SJSA1 (cell line): ENCODE measurements at places on chromosomes 4 and X. TPM values are rescaled to one million over a fixed set of nuclear protein-coding genes. Genes with fewer than 3 reads are reported as not detected.

DNA sequence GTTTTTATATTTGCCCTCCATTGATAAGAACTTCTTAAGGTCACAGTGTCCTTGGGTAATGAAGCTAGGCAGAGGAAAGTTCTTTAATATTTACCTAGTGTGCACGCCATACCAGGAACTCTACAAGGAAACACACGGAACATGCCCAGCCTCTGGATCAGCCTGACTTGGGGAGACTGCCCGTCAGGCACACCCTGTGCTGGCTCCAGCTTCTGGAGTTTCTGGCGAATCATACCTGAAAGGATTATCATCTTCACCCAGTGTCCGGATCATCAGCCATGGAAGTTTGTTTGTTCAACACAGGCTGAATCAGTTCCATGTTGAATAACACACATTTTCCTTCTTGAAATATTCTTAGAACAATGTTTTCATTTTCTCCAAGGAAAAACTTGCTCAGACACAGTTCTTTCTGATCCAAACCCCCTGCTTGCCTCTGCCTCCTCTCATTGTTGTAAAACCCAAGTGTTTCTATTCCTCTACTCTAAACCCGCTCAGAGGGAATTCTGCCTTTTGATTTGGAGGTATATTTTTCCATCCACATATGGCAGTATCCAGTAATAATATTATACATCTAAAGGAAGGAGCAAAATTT is 176.7 kb downstream of the SHROOM3 start:
- peaks cover 51% of the 10 kb centered on the region for H3K4me1 ChIP-seq
- no peaks in the 10 kb centered on the region for H3K27me3 ChIP-seq
- H3K27ac ChIP-seq: peak overlapping the region; percentile 72
- DNase-seq: no peak
- no peak overlapping the region for H3K4me3 ChIP-seq
- no peaks in the 10 kb centered on the region for H3K36me3 ChIP-seq

- DNase-seq: peak; percentile 42
- H3K27me3 ChIP-seq: no peaks in the 10 kb centered on the region
- no peak overlapping the region for H3K27ac ChIP-seq
- no peaks in the 10 kb centered on the region for H3K36me3 ChIP-seq
Measured at GRCh38 chrX:119004920-119005524, 30.6 kb downstream of the LONRF3 start.

DNA sequence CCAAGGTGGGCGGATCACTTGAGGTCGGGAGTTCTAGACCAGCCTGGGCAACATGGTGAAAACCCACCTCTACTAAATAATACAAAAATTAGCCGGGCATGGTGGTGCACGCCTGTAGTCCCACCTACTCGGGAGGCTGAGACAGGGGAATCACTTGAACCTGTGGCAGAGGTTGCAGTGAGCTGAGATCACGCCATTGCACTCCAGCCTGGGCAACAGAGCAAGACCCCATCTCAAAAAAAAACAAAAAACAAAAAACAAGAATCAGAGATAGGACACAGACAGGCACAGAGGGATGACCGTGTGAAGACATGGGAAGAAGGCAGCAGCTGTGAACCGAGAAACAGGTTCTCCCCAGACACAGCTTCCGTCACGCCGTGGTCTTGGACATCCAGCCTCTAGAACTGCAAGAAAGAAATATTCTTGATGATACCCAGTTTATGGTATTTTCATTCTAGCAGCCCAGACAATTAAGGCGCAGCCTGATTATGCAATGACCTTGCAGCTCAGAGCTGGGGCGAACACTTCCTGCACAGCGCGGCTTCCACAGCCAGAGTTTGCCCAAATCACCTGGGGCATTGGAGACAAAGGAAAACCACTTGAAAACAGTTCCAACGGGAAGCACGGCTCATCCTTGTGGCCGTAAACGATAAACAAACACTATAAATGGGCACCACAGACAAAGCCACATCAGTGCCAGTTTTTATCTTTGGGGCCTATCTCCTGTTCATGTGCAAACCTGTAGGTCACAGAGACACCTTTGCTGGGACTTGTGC is 4.2 kb upstream of the ARSD start:
- no peaks in the 10 kb centered on the region for H3K27me3 ChIP-seq
- H3K4me3 ChIP-seq: no peak overlapping the region
- no peak overlapping the region for H3K27ac ChIP-seq
- DNase-seq: no peak

- no peak overlapping the region for H3K27ac ChIP-seq
- H3K4me1 ChIP-seq: no peaks in the 10 kb centered on the region
- no peaks in the 10 kb centered on the region for H3K27me3 ChIP-seq
- no peak for DNase-seq
- H3K36me3 ChIP-seq: no peaks in the 10 kb centered on the region
Measured at GRCh38 chr4:16262188-16262587, 35.9 kb upstream of the TAPT1 start.

DNA sequence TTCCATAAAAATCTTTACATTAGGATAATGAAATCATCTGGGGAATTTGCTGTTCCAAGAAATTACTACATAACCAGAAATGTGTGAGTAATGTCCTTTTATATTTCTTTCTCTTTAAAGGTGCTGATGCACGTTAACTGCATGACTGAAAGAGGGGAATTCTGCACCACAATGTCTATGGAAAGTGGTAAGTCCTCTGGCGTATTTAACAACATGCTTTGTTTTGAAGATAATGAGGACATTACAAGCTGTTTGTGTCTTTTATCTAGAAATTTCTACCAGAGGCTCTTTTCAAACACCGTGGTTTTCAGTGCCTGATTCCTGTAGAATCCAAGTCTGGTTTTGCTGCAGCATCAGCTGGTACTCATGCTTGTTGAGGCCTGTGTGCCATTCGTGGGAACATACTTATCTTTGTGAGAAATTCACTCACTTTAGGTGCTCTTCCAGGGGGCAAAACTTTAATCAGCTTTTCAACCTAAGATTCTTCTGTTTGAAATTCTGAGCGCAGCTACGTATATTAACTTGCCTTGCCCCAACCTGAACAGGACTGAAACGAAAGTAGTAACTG is 257.2 kb downstream of the PDHA2 start:
- no peaks in the 10 kb centered on the region for H3K27me3 ChIP-seq
- no peaks in the 10 kb centered on the region for H3K36me3 ChIP-seq
- DNase-seq: no peak
- H3K4me3 ChIP-seq: no peak overlapping the region
- no peak overlapping the region for H3K27ac ChIP-seq
- no peaks in the 10 kb centered on the region for H3K4me1 ChIP-seq

- H3K27me3 ChIP-seq: no peaks in the 10 kb centered on the region
- H3K36me3 ChIP-seq: no peaks in the 10 kb centered on the region
- no peak overlapping the region for H3K4me3 ChIP-seq
- H3K27ac ChIP-seq: no peak overlapping the region
- H3K4me1 ChIP-seq: no peaks in the 10 kb centered on the region
Measured at GRCh38 chr4:38512840-38513239, 151.2 kb upstream of the KLF3 start.

GRCh38 chrX:149638860-149639259 is 7.3 kb upstream of the TMEM185A start:
- H3K36me3 ChIP-seq: no peaks in the 10 kb centered on the region
- peaks cover 38% of the 10 kb centered on the region for H3K4me1 ChIP-seq
- H3K27me3 ChIP-seq: no peaks in the 10 kb centered on the region
- H3K4me3 ChIP-seq: no peak overlapping the region

DNA sequence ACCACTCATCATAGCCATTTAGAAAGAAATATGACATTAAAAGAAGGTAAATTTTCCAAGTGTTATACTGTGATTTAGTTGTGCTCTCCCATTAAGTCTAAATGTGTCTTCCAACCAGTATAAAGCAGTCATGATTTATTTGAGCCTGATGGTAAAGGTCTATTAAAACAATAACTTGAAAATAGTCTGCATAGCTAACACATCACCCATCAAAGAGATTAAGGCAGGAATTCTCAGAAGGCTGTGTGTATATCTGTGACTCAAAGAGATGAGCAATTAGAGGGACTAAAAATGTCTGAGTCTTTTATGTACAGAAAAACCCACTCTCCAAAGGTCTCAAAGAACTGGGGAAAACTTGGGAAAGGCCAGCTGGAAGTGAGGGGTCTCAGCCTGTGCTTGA is 70.3 kb upstream of the IQCM start:
- H3K27me3 ChIP-seq: no peaks in the 10 kb centered on the region
- peaks cover 26% of the 10 kb centered on the region for H3K4me1 ChIP-seq
- H3K4me3 ChIP-seq: no peak overlapping the region
- no peak for DNase-seq

DNA sequence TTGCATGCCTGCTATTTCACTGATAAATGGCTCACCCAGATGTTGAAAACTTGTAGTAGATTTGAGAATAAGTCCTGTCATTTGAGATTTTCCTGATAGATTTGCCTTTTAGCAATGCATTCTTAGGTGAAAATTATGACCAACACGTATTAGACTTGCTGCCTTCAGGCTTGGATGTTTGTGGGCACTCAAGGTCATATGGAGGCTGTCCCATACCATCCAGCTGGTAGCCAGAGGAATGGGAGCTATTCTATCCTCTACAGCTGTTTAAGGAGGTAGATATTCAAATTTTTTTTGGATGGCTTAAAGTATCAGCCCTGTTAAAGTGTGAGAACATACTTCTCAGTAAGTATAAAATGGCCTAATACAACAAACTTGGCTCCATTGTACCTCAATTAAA is 34.7 kb downstream of the RTL3 start:
- H3K4me1 ChIP-seq: no peaks in the 10 kb centered on the region
- no peaks in the 10 kb centered on the region for H3K36me3 ChIP-seq
- DNase-seq: no peak
- H3K27ac ChIP-seq: no peak overlapping the region

GRCh38 chrX:99033226-99033901 is 1376.7 kb downstream of the PCDH19 start:
- no peak for DNase-seq
- H3K27me3 ChIP-seq: no peaks in the 10 kb centered on the region
- no peak overlapping the region for H3K4me3 ChIP-seq
- no peak overlapping the region for H3K27ac ChIP-seq
- H3K36me3 ChIP-seq: no peaks in the 10 kb centered on the region

GRCh38 chr4:33104273-33104672 is 2384.1 kb downstream of the PCDH7 start:
- H3K4me1 ChIP-seq: no peaks in the 10 kb centered on the region
- H3K36me3 ChIP-seq: no peaks in the 10 kb centered on the region
- no peak overlapping the region for H3K4me3 ChIP-seq
- H3K27me3 ChIP-seq: no peaks in the 10 kb centered on the region
- no peak for DNase-seq
- H3K27ac ChIP-seq: no peak overlapping the region

DNA sequence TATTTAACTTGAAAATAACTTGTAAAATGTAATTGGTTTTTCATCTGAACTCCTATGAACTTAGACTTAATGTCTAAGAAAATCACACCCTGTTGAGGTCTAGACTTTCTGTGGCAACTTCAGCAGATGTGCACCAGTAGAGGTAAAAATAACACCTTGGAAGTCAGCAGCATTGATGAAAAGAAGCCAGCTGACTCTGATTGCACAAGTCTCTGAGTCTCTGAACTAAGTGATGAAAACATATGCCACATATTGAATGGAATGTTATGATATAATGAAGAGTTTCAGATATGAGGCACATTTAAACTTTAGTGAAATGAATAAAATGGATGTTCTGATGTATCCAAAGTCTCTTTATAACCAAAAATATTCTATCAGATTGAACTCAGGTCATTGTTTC is 155.4 kb downstream of the GPM6A start:
- no peak overlapping the region for H3K27ac ChIP-seq
- H3K4me3 ChIP-seq: no peak overlapping the region
- no peaks in the 10 kb centered on the region for H3K27me3 ChIP-seq
- H3K4me1 ChIP-seq: no peaks in the 10 kb centered on the region
- no peaks in the 10 kb centered on the region for H3K36me3 ChIP-seq

DNA sequence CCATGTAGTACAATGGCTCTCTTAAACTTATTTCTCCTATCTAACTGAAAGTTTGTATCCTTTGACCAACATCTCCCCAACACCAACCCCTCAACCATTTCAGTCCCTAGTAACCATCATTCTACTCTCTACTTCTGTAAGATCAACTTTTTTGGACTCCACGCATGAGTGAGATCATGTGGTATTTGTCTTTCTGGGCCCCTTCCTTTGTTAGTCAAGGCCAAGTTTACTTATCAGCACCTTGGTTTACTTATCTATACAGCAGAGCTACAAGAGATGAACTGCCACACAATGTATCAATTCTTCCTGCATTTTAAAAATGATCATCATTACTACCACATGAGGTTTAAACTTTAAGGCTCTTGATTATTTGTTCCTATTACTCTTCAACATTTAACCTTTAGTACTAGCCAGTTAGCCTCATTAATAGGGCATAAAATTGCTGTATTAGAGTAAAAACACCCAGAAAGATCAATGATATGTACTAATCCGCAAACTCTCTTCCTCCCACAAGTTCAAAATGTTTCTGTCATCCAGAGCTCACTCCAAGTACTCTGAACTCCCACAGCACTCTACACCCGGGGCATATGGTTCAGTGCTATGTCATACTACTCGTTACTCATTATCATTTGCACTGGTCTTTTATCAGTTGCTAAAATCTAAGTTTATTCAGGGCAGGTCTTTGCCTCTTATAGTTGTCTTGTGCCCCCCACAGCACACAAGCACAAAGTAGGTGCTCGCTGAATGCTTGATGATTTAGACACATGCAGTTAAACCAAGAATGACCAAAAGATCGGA is 145.7 kb upstream of the ADAMTS3 start:
- no peak overlapping the region for H3K4me3 ChIP-seq
- H3K36me3 ChIP-seq: no peaks in the 10 kb centered on the region
- no peak for DNase-seq
- H3K27ac ChIP-seq: no peak overlapping the region
- H3K27me3 ChIP-seq: no peaks in the 10 kb centered on the region

- no peaks in the 10 kb centered on the region for H3K4me1 ChIP-seq
- no peak overlapping the region for H3K27ac ChIP-seq
- H3K27me3 ChIP-seq: no peaks in the 10 kb centered on the region
- H3K36me3 ChIP-seq: no peaks in the 10 kb centered on the region
- no peak overlapping the region for H3K4me3 ChIP-seq
- DNase-seq: peak; percentile 4
Measured at GRCh38 chrX:75181721-75182120, 25.6 kb upstream of the ABCB7 start.

GRCh38 chr4:140267576-140267975 is 105.9 kb upstream of the SCOC start:
- H3K4me3 ChIP-seq: no peak overlapping the region
- no peak overlapping the region for H3K27ac ChIP-seq
- no peaks in the 10 kb centered on the region for H3K36me3 ChIP-seq
- H3K27me3 ChIP-seq: no peaks in the 10 kb centered on the region
- no peaks in the 10 kb centered on the region for H3K4me1 ChIP-seq

Gene ANOS1
- 3.5 and 9.3 TPM in 2 replicates for total RNA-seq

Gene MAGEA9B
- total RNA-seq: not detected in 2 replicates

Gene RHOXF2
- total RNA-seq: not detected in 2 replicates

Gene GAB3
- 0.95 and 0.97 TPM in 2 replicates for total RNA-seq
